Activated CD8-positive, alpha-beta memory T cell treated with anti-CD3 and anti-CD28 coated beads for 1 hour (primary cell): ENCODE measurements at places on chromosomes 3 and 15.

DNA sequence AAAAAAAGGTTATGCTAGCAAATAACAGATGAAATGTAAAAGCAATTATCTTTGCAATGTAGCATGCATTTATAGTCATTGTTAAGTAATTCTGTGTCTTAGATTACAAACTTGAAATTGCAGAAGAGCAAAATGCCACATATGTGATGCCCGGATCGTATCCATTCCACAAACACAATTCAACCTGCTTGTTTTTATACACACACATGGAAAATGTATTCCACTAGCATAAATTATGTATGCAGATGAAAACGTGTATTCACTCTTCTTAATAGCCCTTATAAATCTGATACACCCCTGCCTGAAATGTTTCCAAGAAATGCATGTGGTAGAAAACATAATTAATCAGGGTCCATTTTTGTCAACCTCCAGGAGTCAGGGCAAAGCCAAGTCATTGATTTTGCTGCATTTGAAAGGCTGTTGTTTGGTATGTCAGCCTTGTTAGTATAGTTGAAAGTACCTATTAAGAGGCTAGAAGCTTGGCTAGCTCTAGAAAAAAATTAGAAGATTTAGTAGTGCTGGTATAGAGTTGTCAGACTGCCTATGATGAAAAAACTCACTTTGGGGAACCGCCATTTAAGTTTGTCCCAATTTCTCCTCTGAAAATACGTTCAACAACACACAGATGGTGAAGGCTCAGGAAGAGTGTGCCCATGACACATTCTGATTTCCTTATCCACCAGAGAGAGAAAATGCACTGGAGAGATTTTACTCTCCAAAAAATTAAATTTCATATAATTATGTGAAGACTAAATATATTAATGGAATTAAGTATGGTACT, 69.2 kb upstream of the TMC3 start:
- DNase-seq: no peak

DNA sequence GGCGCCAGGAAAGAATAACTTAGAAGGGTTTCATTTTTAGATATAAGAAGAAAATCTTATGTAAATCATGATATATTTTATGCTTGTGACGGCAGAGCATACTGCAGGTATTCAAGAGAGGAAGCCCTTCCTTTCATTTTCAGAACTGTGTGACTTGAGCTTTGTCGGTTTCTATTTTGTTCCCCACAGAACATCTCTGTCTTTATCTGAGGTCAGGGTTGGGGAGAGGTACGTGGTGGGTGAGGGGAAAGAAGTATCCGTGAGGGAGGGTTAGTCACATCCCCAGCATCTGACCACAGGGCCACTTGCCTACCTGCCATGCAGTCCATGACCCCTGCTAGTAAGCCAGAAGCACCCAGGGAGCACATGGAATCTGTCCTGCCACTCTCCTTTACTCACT, 126.5 kb downstream of the DGKG start:
- DNase-seq: no peak

GRCh38 chr3:51686512-51687215, 15.6 kb downstream of the TEX264 start:
- peak; percentile 65 for DNase-seq

GRCh38 chr15:64071931-64072765, 21.5 kb downstream of the CIAO2A start:
- DNase-seq: no peak

DNA sequence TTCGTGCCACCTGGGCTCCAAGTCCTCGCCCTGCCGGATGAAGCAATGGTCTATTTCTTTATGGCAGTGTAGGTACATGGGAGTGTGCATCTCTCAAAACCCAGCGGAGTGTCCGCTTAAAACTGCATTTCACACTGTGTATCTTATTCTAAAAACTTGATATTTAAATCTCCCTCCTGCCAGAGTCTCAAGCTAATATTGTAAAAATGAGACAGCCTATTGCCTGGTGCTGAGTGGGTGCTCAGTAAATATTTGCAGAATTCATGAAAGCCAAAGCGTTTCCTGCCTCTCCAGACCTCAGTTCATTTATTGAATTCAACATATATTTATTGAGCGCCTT, 330 bp upstream of the TBC1D2B start:
- no peak for DNase-seq

- no peak for DNase-seq
Measured at GRCh38 chr3:113409676-113410075, 31.6 kb downstream of the CFAP44 start.

DNA sequence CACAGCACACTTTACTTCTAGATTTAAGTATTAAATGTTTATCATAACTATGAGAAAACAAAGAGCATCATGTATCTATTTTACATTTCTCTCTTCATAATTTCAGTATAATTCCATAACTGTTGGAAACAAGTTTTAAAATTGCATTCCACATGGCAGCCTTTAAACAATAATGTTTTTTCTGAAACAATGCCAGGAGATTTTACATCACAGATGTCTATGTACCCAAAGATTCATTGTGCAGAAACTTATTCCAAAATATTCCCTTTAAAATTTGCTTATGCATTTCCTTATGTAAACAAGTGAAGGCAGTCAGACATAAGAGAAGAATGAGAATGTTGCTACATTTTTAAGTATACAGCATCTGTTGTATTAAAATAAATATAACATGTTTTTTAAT, 324.9 kb upstream of the COL8A1 start:
- DNase-seq: no peak

DNA sequence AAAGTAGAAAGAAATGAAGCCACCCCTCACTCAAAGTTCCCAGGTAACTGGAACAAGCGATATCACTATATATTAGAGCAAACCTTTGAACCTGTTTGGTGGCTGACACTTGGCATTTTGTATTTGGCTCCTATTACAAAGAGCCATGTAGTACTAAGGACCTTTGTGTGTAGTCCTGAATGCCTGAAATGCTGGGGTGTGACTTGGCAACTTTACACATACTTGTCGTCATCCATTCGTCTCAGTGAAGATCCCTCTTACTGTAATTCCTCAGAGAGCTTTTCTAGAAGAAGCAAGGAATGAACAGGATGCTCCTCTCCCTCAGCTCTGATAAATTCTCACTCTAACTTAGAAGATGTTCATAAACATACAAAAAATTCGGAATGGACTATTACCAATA, 216.1 kb upstream of the CDIN1 start:
- no peak for DNase-seq

GRCh38 chr3:123158330-123158729, 43.4 kb upstream of the SEC22A start:
- no peak for DNase-seq

DNA sequence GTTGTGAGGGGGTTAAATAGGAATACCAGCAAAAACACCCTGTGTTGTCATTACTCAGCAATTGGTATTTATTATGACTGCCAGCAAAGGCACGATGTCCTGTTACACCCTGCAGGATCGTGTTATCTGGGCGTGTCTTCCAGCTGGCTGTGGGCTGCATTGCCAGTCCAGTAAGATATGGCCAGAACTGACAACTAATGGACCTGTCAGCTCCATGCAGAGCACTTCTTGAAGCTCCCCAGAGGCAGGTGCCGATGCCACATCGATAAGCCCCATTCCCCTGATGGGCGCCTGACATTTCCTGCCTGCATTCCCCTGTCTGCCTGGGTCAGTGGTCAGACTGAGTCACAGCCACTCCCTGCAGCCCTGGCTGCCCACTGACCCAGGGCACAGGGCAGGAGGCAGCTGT, 79.7 kb upstream of the RASGRF1 start:
- no peak for DNase-seq

DNA sequence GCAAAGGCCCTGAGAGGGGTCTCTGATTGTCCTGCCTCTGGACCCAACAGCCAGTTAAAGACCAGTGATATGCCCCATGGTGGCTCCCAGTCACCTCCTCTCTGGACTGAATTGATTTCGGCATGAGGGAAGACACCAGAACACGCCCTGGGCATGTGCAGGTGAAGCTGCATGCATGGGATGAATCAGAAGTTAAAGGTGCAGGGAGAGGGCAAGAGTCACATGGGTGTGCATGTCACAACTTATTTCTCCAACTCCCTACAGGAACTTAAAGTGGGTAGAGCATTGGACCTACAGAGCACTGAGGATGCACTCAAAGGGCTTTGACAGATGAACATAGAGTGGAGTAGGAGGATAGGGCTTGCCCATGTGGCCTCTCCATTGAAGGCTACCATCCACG, 16.9 kb upstream of the RHCG start:
- no peak for DNase-seq

DNA sequence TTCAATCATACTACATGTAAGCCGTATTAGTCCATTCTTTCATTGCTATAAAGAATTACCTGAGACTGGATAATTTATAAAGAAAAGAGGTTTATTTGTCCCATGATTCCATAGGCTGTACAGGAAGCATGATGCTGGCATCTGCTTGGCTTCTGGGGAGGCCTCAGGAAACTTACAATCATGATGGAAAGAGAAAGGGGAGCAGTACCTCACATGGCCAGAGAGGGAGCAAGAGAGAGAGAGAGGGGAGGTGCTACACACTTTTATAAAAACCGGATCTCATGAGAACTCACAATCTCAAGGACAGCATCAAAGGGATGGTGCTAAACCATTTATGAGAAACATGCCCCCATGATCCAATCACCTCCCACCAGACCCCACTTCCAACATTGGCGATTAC, 14.3 kb upstream of the CLASP2 start:
- DNase-seq: no peak

DNA sequence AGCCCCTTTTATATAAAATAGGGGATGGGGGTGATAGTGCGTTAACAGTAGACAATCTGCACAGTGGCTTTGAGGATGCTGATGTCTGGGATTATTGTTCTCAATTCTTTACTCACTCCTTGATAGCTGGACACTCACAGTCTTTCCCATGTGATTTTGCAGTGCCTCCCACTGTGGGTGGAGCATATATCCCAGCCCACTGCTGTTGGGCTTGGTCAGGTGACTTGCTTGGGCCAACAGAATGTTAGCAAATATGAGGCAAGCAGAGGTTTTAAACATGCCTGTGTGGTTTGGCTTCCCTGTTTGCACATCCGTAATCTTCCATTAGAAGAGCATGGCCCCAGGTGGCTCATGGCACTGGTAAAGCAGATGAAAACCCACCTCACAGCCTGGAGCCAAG, 46.5 kb downstream of the CPA3 start:
- DNase-seq: no peak

GRCh38 chr3:175716446-175716845, 857.3 kb downstream of the NAALADL2 start:
- DNase-seq: no peak

DNA sequence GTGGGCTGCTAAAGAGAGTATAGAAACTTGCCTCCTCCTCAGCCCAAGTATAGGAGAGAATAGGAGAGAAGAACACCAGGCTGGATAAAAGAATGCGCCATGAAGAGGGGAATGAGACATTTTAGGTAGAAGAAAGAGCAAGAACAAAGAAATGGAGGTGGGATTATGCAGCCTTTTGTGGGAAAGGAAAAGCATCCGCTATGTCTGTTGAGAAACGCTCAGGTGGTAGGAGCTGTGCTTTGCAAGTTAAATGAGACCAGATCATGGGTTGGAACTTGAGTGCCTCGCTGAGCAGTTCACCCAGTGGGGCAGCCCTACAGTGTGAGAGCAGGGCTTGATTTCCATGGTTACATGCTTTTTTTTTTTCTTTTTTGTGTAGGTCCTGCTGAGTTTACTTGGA, 11.5 kb upstream of the RTP1 start:
- DNase-seq: no peak
